Left lung (tissue), 14 donors: ENCODE measurements at places on chromosomes 16 and 17. TPM values are rescaled to one million over a fixed set of nuclear protein-coding genes. Genes with fewer than 3 reads are reported as not detected.

The TBC1D3C gene
- polyA plus RNA-seq = 0.39 TPM

The BCAR1 gene
- 60.8 TPM for polyA plus RNA-seq

The RNF43 gene
- 55.8 TPM for polyA plus RNA-seq

The KRTAP2-2 gene
- not detected for polyA plus RNA-seq

The MVP gene
- 16.1 TPM for polyA plus RNA-seq

The TERB1 gene
- polyA plus RNA-seq = 0.07 TPM

The SKAP1 gene
- polyA plus RNA-seq = 2.8 TPM

The SEC14L5 gene
- 0.22 TPM for polyA plus RNA-seq

The CNGB1 gene
- polyA plus RNA-seq = 0.20 TPM

The RPH3AL gene
- polyA plus RNA-seq = 10.9 TPM

The RAB37 gene
- polyA plus RNA-seq = 10.5 TPM

The BTBD17 gene
- polyA plus RNA-seq = 0.60 TPM

The TBC1D26 gene
- 1.1 TPM for polyA plus RNA-seq

The NXN gene
- polyA plus RNA-seq = 55.3 TPM

The KRT24 gene
- polyA plus RNA-seq = not detected

The IGSF6 gene
- polyA plus RNA-seq = 7.2 TPM

The FBXW10B gene
- 1.4 TPM for polyA plus RNA-seq

The LLGL2 gene
- polyA plus RNA-seq = 55.0 TPM

The TAC4 gene
- 1.1 TPM for polyA plus RNA-seq

The WNT9B gene
- 0.18 TPM for polyA plus RNA-seq

The MRPS7 gene
- 65.1 TPM for polyA plus RNA-seq

The TAT gene
- 0.14 TPM for polyA plus RNA-seq

The TEKT1 gene
- 1.4 TPM for polyA plus RNA-seq

The SRSF1 gene
- polyA plus RNA-seq = 388 TPM

The CD300E gene
- polyA plus RNA-seq = 0.41 TPM

The RECQL5 gene
- 38.9 TPM for polyA plus RNA-seq

The PLSCR3 gene
- 51.3 TPM for polyA plus RNA-seq

The ST3GAL2 gene
- polyA plus RNA-seq = 28.0 TPM

The ABCC11 gene
- polyA plus RNA-seq = 0.33 TPM

The PPP1R27 gene
- polyA plus RNA-seq = not detected

The KRT13 gene
- polyA plus RNA-seq = not detected

The LYRM9 gene
- 16.9 TPM for polyA plus RNA-seq

The XYLT2 gene
- 25.0 TPM for polyA plus RNA-seq

The HOXB4 gene
- polyA plus RNA-seq = 11.7 TPM

The DBNDD1 gene
- polyA plus RNA-seq = 6.4 TPM

The CENPN gene
- polyA plus RNA-seq = 14.9 TPM

The PHOSPHO1 gene
- polyA plus RNA-seq = 8.5 TPM

The KRTAP4-5 gene
- polyA plus RNA-seq = not detected

The ADAM11 gene
- 2.8 TPM for polyA plus RNA-seq

The RNU2-1 gene
- polyA plus RNA-seq = 1.9 TPM

The KRTAP9-8 gene
- polyA plus RNA-seq = not detected

The NOXO1 gene
- not detected for polyA plus RNA-seq

The SLC5A11 gene
- 0.22 TPM for polyA plus RNA-seq

The FGF11 gene
- polyA plus RNA-seq = 1.7 TPM
